ENCODE measurements at places on chromosomes 13 and 19.

GRCh38 chr19:17458970-17459369 is 1.8 kb downstream of the NXNL1 start:
- no peak for DNase-seq

DNA sequence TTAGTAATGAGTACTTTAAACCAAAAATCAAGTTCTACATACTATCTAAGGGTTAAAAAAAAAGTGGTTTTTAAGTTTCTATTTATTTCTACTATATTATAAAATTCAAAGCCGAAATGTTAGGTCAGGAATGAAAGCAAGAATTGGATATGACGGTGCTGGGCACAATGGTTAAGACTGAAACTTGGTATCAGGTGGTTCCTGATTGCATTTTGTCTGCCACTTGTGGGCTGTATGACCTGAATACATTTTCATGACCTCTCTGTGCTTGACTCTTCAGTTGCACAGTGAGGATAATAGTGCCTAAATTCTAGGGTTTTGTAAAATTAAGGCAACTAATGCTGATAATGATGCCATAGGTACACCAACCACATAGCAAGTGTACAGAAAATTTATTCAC is 22.3 kb upstream of the ZNF675 start:
- no peak for DNase-seq

DNA sequence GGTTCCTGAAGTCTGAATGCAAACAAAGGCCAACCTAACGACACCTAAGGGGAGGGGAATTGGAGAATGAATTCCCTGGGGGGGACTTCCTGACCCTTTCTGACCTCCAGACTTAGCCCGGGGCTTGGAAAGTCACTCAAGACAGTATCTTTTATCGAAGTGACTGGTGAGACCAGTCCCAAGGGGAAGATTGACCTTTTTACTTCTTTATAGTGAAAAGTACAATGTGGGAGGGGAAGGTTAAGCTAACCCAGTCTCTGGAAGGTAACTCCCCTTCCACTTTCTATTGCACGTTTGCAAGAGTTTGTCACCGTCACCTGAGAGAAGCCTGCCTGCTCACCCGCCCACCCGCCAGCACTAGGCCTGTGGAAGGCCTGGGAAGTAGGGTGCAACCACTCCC is 111.9 kb downstream of the EFNB2 start:
- DNase-seq = no peak

- peak; percentile 35 for DNase-seq
Measured at GRCh38 chr13:39603424-39603947, 493 bp upstream of the LHFPL6 start.

GRCh38 chr13:79943346-79944023 is 397.4 kb downstream of the SPRY2 start:
- DNase-seq = no peak

GRCh38 chr19:55115446-55116065 is 1.9 kb downstream of the PPP1R12C start:
- DNase-seq = peak; percentile 55

- no peak for DNase-seq
Measured at GRCh38 chr13:94063096-94063495, 416.4 kb downstream of the DCT start.

GRCh38 chr13:111844682-111845081 is 222.3 kb upstream of the SOX1 start:
- DNase-seq = no peak

DNA sequence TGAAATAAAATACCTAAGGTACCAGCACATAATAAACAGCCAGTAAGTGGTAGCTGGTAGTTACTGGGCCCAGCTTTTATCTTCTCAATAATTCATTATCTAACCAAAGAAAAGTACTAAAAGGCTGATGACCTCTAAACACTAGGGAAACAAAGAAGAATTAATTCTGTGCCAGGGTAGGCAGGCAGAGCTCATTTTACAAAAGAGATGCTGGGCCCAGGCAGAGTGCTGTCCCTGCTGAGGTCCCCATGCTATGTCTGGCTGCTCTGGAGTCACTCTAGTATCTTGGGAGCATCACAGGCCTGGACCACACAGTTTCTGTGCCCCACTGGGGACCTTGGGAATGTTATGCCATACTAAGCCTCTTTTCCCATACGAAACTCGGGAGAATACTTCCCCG is 18.2 kb downstream of the ZNF507 start:
- DNase-seq = no peak

- no peak for DNase-seq
Measured at GRCh38 chr19:22622901-22623840, 11.0 kb upstream of the ZNF492 start.

DNA sequence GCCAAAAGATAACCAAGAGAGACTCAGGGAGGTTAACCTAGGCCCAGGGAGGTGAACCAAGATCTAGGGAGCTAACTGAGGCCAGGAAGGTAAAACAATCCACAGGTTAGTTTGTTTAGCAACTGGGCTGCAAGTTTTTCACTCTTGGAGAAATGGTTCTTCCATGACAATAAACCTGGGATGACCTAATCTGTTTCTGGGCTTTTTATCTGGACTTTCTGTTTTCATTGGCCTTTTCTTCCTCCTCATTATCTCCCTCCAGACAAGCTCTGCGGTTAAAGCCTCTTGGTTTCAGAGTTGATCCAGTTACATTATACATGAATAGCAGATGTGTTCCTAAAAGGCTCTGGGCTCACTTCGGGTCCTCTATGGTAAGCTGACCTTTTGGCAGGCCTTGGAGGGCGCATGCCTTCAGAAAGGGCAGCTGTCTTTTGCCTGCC is 44.2 kb downstream of the PCDH8 start:
- no peak for DNase-seq

DNA sequence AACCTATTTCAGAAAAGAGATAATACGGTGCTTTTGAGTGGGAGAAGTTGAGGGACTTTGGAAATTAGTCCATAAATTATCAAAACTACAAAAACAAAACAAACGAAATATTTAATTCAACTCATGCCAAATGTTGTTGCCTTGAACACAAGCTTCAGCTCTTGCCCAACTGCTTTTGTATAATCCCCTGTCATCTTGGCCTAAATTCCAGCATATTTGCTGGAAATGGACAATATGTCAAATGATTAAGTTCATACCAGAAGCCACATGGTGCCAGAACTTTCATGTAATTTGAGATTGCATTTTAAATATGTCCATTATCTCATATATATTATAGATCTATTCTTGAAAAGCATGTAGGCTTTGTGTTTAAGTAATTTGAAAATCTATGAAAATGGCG is 373.7 kb upstream of the SLITRK6 start:
- DNase-seq = no peak

DNA sequence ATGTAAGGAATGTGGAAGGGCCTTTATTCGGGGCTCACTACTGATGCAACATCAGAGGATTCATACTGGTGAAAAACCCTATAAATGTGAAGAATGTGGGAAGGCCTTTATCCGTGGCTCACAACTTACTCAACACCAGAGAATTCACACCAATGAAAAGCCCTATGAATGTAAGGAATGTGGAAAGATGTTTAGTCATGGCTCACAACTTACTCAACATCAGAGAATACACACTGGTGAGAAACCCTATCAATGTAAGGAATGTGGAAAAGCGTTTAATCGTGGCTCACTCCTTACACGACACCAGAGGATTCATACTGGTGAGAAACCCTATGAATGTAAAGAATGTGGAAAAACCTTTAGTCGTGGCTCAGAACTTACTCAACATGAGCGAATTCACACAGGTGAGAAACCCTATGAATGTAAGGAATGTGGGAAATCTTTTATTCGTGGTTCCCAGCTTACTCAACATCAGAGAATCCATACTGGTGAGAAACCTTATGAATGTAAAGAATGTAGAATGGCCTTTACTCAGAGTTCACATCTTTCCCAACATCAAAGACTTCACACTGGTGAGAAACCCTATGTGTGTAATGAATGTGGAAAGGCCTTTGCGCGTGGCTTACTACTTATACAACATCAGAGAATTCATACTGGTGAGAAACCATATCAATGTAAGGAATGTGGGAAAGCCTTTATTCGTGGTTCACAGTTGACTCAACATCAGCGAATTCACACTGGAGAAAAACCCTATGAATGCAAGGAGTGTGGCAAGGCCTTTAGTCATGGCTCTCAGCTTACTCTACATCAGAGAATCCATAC is 44.3 kb downstream of the ZNF585A start:
- no peak for DNase-seq

- DNase-seq = no peak
Measured at GRCh38 chr13:49183672-49184325, 36.3 kb upstream of the MLNR start.

DNA sequence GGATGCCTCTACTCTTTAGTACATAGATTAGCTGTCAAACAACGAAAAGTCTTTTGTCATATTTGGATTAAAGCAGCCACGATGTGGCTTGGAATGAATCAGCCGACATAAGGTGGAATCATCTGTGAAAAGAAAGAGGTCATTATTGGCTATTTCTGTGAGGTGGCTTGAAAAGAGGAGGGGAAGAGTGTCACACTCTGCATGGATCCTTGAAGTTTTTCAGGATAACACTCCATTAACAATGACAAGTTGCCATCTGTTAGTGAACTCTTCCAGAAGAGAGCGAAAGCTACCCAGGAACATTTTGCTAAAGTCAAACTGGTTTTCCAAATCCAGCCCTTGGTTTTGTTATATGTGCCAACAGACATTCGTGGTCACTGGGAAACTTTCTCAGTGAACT is 1604.8 kb downstream of the OLFM4 start:
- DNase-seq = no peak

- no peak for DNase-seq
Measured at GRCh38 chr13:98225036-98225940, 48.2 kb upstream of the RNF113B start.

DNA sequence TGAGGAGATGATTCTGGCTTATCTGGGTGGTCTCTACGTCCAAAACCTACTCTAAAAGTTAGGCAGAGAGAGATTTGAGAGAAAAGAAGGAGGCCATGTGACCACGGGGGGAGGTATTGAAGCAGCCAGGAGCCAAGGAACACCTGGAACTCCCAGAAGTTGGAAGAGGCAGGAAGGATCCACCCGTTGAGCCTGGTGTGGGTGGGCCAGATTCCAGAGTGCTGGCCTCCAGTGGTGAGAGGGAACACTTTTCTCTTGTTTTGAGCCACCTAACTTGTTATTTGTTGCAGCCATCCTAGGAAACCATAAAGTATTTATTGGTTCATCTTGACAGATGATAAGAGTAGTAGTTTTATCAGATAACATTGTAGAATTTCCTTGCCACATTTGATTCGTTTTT is 396.9 kb downstream of the MYO16 start:
- DNase-seq = no peak

GRCh38 chr13:48508011-48508410 is 24.9 kb downstream of the RCBTB2 start:
- no peak for DNase-seq

GRCh38 chr13:101514695-101515275 is 62.3 kb downstream of the ITGBL1 start:
- peak; percentile 71 for DNase-seq

DNA sequence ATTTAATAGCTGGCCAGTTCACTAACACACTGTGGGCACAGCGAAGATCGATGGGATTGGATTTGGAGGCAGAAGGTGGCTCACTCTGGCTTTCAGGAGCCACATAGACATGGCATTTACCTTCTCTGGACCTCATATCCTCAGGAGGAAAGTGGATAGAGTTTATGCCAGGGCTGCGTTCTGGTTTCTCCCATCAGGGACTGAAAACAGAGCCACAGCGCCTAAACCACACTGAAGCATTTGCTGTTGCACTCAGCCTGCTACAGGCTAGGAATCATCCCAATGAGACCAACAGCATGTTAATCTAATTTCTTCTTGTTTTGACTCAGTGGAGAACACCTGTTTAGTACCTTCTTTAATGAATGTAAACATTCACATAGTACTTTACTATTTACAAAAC is 1.6 kb downstream of the CYSLTR2 start:
- DNase-seq = no peak

GRCh38 chr19:31511696-31512095 is 162.5 kb upstream of the TSHZ3 start:
- no peak for DNase-seq

GRCh38 chr13:47845981-47846380 is 155.1 kb downstream of the SUCLA2 start:
- DNase-seq = no peak

GRCh38 chr19:30710721-30711120 is 338.5 kb downstream of the ZNF536 start:
- DNase-seq = no peak

GRCh38 chr13:57627663-57628062 is 3.9 kb upstream of the PCDH17 start:
- DNase-seq = peak; percentile 55

DNA sequence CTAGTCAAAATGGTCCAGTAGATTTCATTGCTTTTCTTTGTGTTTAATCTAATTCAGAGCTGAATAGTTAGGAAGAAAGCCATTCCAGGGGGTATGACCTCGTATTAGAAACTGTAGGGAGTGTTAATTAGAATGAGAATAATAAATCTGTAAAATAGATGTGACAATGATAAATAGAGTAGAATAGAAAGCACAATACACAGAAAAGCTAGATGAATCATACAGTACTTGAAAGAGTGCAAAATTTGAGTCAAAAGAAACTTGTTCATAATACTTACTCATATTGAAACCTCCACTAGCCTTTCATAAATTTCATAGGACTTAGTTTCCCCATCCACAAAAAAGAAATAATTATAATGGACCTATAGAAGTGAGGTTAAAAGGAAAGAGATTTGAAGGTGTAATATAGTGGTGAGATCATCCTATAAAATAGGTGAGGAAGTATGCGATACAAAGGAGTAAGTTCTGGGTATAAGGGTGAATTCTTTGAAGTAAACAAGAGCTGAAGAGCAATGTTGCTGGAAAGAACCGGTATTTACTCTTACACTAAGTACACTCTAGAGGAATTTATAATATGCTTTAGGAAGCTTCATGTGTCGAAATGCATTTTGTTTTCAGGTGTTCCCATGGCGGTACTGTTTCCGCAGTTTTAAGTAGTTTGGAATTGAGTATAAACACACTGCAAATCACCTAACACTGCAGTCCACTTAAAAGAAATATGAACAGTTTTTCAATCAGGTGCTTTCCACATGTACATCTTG is 21.9 kb downstream of the PCDH17 start:
- DNase-seq = no peak

- DNase-seq = no peak
Measured at GRCh38 chr19:6032381-6032780, 54.4 kb upstream of the RANBP3 start.

DNA sequence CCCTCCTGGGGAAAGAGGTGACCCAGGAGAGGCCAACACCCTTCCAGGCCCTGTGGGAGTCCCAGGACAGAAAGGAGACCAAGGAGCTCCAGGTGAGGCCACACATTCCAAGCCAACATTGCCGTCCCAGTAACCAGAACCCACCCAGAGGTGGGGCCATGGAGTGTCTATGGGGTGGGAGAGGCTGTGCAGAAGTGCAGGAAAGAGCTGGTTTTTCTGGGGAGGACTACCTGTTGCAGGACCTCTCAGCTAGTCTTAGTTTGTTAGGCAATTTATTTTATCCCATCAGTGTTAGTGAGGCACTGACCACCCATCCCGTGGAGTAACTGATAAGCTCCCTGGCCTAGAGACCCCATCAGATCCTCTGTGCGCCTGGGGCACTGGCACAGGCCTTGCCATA is 66.1 kb downstream of the RAB20 start:
- DNase-seq = no peak

GRCh38 chr13:22061806-22062391 is 391.0 kb downstream of the FGF9 start:
- no peak for DNase-seq

Measured in hepatocyte (in vitro differentiated cells).